Suppressor macrophage treated with lipopolysaccharide for 4 hours (primary cell): ENCODE measurements at places on chromosomes 1 and 21.

DNA sequence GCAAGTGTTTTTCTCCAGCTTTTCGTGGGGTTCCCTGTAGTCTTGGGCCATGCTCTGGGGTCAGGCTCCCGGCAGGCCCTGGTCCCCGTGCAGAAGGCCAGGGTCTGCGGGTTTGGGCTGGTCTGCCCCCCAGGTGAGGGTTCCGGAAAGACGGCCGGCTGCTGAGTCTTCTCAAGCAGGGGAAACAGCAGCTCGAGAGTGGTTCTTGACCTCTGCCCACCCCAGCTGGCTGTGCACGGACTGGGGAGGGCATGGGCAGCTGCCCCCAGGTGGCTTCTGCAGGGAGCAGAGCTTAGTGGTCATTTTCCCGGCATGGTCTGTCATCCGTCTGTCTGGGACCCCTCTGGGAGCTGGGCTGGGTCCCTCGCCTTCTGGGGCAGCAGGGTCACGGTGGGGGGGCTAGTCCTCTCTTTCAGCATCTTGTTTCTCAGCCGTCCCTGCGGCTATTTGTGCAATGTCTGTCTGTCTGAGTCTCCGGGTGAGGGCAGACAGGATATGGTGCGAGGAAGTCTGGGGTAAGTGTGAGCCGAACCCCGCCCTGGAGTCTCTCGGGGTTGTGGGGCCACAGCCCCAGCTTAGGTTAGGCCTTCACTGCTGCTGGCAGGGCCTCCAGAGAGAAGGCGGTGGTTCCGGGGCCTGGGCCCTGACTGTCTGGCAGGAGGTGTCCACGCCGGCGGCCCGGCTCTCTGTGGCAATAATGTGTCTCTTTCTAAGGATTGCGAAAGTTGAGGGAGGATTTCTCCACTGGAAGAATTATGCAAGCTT, 6.1 kb downstream of the SKI start:
- DNase-seq = peak; percentile 95

GRCh38 chr1:36006941-36007500, 76.1 kb downstream of the AGO3 start:
- no peak for DNase-seq

GRCh38 chr1:213394837-213395236, 343.8 kb downstream of the RPS6KC1 start:
- no peak for DNase-seq

DNA sequence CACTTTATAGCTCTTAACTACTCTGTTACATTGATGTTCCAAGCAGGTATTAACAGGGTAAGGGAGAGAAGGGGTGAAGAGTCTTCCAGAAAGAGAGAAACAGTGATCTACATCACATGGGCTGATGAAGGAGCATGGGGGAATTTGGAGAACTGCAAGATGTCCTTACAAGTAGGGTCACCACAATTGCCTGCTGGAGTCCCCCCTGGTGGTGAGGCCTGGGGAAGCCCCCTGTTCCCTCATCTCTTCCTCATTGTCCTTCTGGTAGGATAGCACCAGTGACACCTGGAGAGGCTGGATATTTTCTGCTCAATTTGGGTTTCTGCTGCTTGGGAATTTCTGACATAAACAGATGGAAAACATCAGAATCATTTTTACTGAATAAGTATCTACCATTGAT, 126.6 kb downstream of the RUNX1 start:
- no peak for DNase-seq

DNA sequence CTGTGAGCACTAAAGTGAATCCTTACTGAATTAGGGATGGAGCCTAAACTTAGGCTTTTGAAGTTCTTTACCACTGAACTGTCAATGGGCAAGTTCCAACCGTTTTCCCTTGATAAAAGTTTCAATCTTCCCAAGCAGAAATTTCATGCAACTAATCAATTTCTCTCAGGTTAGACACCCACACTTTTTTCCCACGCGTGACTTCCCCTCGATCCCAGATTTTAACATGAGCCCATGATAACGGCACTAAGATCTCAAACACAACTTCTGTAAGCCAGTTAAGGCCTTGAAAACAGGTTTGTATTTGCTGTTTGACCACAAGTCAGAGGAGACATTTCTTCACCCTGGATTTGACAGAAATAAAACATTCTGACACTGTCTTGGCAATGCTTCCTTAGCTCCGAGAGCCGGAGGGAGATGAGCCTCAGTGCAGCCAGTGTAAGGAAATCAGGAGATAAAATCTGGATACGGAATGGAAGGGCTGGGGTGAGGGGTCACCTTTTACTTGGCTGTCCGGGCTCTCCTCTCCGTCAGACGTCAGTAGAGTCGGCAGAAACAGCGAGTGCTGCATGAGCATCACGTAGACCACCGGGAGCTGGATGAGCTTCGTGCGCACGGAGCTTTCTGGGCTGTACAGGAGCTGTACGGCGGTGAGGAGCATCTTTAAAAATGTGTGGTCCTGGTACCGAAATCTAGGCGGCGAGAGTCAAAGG, 39.7 kb downstream of the MRAP start:
- no peak for DNase-seq

GRCh38 chr1:48772211-48772610, 4.5 kb downstream of the BEND5 start:
- no peak for DNase-seq

GRCh38 chr1:214135886-214136285, 145.1 kb upstream of the SMYD2 start:
- DNase-seq = no peak

GRCh38 chr1:34500451-34500850, 254.4 kb upstream of the GJB5 start:
- DNase-seq = peak; percentile 4

GRCh38 chr1:198977909-198978308, 339.1 kb downstream of the PTPRC start:
- DNase-seq = no peak

DNA sequence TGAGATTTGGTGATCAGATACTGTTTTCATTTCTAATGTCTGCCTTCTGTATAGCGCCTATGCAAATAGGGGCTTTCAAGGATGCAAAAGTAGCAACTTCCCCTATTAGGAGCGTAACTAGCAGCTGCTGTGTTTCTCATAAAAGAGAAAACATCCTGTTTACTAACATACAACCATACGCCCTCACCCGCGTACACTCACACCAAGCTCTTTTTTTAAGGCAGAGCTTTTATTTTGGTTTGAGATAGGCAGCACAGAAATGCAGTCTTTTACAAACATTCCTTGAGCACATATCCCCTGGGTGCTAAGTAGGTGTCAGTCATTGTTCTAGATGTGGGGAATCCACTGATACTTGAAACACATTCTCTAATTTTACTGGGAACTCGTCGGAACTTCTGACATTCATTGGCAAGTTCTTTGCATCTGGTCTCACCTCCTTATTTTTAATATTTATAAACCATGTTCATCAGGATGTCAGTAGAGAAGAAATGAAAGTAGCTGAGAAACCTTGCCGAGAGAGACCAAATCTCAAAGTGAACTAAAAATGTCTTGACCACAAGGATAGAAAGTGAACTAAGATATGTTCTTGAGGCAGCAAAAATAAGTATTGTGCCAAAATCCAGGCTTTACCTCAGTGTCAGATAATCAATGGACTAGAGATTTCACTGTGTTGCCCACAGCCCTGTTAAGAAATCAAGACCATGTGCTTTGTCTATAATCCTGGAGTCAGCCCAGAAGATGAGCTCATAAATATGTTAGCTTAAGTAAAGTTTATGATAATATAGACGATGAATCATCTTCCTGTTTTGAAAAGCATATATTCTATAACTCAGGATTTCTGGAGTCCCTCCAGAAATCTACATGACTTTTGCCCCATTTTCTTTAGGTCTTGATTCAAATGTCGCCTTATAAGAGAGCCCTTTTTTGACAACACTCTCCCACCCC, 350.9 kb downstream of the ST6GALNAC3 start:
- peak; percentile 15 for DNase-seq

- DNase-seq = no peak
Measured at GRCh38 chr1:50980505-50980904, 10.5 kb downstream of the CDKN2C start.

DNA sequence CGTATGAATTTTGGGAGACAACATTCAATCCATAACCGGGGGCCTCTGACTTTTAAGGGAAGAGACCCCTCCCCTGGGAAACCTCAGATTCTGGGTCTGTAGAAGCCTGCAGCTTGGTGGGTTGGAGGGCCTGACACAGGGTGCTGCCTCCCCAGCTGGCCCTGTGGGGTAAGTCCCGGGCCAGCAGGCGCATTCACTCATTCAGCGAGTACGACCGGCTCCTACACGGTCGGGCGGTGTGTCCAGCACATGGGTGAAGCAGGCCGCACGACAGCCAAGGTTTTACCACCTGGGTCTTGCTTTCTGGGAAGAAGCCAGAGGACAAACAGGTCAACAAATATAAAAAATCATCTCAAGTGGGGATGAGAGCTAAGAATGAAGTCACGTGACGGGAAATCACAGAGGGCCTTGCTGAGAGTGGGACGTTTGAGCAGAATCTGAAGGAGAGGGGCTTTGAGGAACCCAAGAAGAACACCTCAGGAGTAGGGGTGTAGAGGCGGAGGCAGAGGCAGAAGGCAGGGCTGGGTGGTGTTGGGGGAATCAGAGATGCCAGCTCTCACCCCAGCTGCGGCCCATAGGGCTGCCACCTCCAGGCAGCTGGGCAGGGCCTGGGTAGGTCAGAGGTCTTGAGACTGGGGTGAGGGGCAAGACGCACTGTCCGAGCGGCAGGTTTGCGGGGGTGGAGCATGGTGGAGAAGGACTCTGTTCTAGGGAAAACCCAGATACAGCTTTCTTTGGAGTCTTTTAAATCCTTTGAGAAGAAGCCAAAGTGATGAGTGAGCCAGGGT, 333.3 kb upstream of the VAMP3 start:
- DNase-seq = no peak

- DNase-seq = no peak
Measured at GRCh38 chr1:119440721-119441307, 25.9 kb downstream of the HSD3B2 start.

- no peak for DNase-seq
Measured at GRCh38 chr1:245444147-245444828, 289.5 kb downstream of the KIF26B start.

DNA sequence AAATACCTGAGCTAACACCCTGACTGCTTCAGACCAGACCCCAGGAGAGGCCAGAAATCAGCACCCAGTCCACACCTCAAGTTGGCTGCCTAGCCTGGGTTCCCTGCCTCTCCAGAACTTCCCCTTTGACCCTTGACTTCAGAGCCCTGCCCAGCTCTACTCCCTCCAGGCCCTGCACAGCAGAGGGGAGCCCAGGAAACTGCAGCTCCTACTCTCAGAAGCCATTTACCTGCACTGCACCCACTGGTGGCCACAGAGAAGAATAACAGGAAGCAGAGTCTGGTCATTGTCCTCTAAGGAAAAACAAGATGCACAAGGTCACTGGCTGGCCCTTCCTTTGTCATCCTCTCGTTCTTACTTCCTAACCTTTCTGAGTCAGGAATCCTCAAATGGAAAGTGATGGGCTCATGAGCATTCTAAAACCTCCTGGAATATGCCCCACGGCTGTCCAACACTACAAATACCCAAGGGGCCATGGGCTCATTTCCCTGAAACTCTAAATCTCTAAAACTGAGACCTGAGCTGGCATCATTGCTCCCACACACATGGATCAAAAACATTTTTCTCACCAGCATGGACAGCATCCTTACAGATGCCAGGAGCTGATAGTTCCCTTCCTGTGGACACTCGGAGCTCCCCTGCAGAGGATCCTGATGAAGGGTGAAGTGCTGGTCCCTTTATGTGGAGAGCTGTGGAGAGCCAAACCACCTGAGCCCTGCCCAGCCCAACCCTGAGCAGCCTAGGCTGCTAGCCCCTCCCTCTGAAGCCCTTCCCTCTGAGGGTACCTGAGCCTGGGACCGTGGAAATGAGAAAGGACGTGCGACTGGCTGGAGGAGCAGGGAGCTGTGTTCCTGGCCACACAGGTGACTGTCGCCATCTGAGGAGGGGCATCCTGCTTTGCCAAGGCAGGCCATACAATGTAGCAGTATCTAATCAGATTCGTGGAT, at the start of gene ITLN2:
TSS of gene ITLN2 (minus strand) at position 652 of the 947 bp plus-strand sequence. CDS start at position 584, 68 bp downstream.
- peak; percentile 64 for DNase-seq

GRCh38 chr1:204341380-204341779, 18.3 kb downstream of the PLEKHA6 start:
- no peak for DNase-seq

DNA sequence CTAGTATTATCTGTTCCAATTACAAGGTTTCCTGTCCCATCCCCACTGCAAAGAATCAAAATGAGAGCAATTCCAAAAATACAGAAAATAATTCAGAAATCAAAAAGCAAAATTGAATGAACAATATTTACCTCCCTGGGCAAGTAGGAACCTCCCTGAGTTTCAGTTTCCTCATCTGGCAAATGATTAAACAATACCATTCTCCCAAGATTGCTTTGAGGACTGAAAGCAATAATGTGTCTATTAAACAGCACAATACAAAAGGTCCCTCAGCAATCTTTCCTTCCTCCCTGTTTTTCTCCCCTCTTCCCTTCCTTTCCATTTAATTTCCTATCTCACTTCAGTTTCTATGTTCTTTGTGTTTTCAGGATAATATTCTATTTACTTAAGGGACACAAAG, 171.0 kb downstream of the ZC3H11B start:
- DNase-seq = no peak

- no peak for DNase-seq
Measured at GRCh38 chr1:165595246-165595938, 35.6 kb upstream of the MGST3 start.

GRCh38 chr1:68421350-68421749, 28.4 kb downstream of the RPE65 start:
- DNase-seq = no peak
